ENCODE measurements at places on chromosomes 7 and 10. TPM values are rescaled to one million over a fixed set of nuclear protein-coding genes. Genes with fewer than 3 reads are reported as not detected.

LIPJ gene
- total RNA-seq: not detected

INPP5A gene
- total RNA-seq: 31.1 TPM

PTF1A gene
- not detected for total RNA-seq

SYPL1 gene
- 24.4 TPM for total RNA-seq

HOGA1 gene
- 0.53 TPM for total RNA-seq

LAMB1 gene
- 53.6 TPM for total RNA-seq

SFTPA1 gene
- not detected for total RNA-seq

KAZALD1 gene
- total RNA-seq: 13.4 TPM

GRM3 gene
- total RNA-seq: not detected

HOXA1 gene
- total RNA-seq: 1.3 TPM

MSMB gene
- not detected for total RNA-seq

FAM237B gene
- not detected for total RNA-seq

MUC3A gene
- not detected for total RNA-seq

DENND2A gene
- 1.8 TPM for total RNA-seq

CYP3A4 gene
- total RNA-seq: not detected

ACTL6B gene
- not detected for total RNA-seq

FEZF1 gene
- not detected for total RNA-seq

FAM13C gene
- 2.8 TPM for total RNA-seq

SUN3 gene
- not detected for total RNA-seq

CHST3 gene
- 23.6 TPM for total RNA-seq

GPR37 gene
- total RNA-seq: 0.79 TPM

ACSM6 gene
- not detected for total RNA-seq

RGR gene
- total RNA-seq: not detected

FGFR2 gene
- total RNA-seq: not detected

THAP5 gene
- 19.4 TPM for total RNA-seq

TAS2R41 gene
- not detected for total RNA-seq

TAS2R3 gene
- not detected for total RNA-seq

GRID2IP gene
- not detected for total RNA-seq

GPR26 gene
- not detected for total RNA-seq

CPXM2 gene
- total RNA-seq: not detected

CAPZA2 gene
- total RNA-seq: 103 TPM

PARD3 gene
- total RNA-seq: 55.3 TPM

LRRTM3 gene
- total RNA-seq: not detected

GET4 gene
- total RNA-seq: 48.0 TPM

AUTS2 gene
- 4.6 TPM for total RNA-seq

CPA2 gene
- total RNA-seq: not detected

VWDE gene
- total RNA-seq: 1.1 TPM

ZNF438 gene
- total RNA-seq: 3.1 TPM

MDFIC gene
- total RNA-seq: 32.5 TPM

FAM24B gene
- 7.9 TPM for total RNA-seq

CH25H gene
- total RNA-seq: not detected

OR13A1 gene
- not detected for total RNA-seq

ZNF3 gene
- 24.2 TPM for total RNA-seq

PRPS1L1 gene
- total RNA-seq: not detected

ZNF518A gene
- 13.3 TPM for total RNA-seq

SLIT1 gene
- total RNA-seq: not detected

AGAP9 gene
- total RNA-seq: 4.4 TPM

TMEM176A gene
- total RNA-seq: not detected

PRKG1 gene
- 3.7 TPM for total RNA-seq

FAM25G gene
- not detected for total RNA-seq
